Activated CD4-positive, alpha-beta T cell treated with anti-CD3 and anti-CD28 coated beads, Interleukin-2, amount 10 ng/mL, durations not matched to agents 7 days and 5 days (primary cell): ENCODE measurements at places on chromosomes 6 and 20.

GRCh38 chr6:48113130-48113529 is 2.1 kb upstream of the PTCHD4 start:
- no peak for DNase-seq

- no peak for DNase-seq
Measured at GRCh38 chr6:168303982-168304751, 15.4 kb downstream of the DACT2 start.

DNA sequence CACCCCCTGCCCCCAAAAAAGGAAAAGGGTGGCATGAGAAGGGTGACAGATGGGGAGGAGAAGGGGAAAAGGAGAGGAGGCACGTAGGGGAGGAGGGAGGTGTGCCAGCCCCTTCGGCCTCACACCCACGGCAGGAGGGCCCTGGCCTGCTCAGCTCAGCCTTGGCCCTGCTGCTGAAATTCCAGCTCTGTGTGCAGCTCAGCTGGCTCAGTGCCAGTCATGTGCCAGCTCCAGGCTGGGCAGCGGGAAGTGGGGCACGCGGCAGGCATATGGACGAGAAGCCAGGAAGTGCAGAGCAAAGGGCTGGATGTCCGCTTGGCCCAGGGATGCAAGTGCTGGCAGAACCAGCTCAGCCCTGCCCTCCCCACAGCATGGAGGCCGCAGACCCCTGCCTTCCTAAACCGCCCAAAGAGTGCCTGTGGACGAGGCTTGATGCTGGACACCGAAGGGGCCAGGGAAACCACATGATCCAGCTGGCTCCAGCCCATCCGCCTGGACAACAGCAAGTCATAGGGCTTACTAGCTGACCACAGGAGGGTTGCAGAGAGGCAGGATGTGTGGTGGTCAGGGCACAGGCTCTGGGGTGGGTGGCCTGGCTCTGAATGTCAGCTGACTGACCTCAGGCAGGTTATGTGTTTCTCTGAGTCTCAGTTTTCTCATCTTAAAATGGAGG is 60.2 kb downstream of the NOL4L start:
- DNase-seq, result no peak

- DNase-seq, result no peak
Measured at GRCh38 chr6:65700561-65700960, 6.5 kb downstream of the EYS start.

DNA sequence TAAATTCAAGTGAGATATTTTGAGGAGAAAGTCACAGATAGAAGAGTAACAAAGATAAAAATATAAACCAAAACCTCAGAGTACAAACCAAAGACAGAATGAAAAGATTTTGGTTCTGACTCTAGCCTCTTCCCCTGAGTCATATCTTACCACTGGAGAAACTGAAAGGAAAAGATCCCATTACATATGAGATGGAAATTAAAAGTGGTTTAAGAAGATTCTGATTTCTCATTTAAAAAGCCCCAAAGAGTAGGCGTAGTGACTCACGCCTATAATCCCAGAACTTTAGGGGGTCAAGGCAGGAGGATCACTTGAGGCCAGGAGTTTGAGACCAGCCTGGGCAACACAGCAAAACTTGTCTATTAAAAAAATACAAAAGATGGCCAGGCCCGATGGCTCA is 30.6 kb downstream of the SPINT4 start:
- no peak for DNase-seq

- no peak for DNase-seq
Measured at GRCh38 chr6:40882323-40882997, 156.6 kb downstream of the UNC5CL start.

DNA sequence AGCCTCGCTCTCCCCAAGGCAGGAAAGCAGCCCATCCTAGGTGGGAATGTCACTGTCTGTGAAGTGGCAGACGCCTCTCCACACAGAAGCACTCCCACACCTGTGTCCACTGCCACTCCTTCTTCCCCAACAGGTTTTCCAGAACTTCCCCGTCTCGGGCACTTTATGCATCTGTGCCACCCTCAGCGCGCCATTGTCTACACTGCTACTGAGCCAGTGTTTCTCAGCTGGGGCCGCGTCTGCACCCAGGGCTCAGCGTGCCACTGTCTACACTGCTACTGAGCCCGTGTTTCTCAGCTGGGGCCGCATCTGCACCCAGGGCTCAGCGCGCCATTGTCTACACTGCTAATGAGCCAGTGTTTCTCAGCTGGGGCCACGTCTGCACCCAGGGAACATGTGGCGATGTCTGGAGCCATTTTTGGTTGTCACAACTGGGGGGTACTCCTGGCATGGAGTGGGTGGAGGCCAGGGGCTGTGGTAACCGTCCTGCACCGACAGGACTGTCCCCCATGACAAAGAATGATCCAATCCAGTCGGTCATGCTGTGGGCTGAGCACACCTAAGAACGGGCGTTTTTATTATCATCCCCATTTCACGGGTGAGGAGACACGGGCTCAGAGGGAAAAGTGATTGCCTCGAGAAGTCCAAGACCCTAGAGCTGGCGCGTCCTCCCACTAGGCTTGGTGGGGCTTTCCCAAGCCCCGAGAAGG is 41.7 kb upstream of the ZBP1 start:
- DNase-seq, result no peak

DNA sequence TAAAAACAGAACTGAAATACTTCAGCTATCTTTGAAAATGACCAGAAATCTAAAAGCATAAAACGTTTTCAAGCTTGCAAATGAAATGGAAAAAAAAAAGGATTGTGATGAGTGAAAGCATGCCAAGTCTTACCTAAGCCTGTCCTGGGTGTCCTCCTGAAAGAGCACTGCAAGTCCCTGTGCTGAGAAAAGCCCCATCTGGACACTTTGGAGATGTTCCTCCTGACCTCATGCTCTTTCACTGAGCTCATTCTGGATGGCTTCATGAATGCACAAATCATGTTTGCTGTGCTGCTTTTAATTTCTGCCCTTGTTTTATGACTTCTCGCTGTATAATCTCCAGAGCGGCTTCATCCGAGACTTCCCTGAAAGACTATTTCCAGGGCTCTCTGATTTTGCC is 136.0 kb downstream of the SOD2 start:
- no peak for DNase-seq

GRCh38 chr6:155473741-155474140 is 18.1 kb upstream of the NOX3 start:
- no peak for DNase-seq

DNA sequence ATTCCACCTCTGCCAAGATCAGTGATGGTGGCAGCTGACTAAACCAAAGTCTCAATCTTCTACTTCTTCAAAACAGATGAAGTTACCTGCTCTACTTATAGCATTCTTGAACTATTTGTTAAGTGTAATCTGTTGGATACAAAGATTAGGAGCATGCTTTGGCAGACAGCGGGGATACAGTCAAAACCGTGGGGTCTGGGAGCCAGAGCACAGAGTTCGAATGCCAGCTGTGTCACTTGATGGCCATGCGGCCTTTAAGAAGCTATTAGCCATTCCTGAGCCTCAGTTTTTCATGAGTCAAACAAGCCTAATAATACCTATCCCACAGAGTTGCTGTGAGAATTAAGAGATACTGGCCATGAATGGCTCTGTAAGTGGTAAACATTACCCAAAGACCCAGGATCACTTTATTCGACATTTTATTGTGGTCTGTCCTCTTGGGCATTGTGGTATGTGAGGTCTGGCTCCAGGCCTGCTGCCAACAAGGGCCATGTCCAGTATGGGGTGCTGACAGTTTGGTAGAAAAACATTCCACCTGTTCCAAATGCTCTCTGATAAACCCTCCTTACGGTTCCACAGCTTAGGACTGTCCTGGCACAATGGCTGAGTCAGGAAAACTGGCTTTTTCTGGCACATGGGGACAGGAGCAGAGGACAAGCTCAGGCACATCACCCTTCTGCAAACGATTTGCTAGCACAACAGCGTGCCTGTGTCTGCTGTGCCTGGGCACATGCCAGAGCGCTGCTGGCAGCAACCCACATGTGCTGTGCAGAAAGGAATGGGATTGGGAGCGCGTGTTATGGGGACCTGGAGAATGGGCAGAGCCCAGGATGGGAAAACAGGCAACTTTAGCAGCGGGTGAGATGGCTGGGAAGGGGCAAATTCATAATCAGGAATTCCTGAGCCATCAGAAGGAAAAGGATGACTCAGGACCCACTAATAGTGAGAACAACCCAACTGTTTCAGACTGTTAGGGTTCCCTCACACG is 15.7 kb upstream of the FAM83C start:
- no peak for DNase-seq

DNA sequence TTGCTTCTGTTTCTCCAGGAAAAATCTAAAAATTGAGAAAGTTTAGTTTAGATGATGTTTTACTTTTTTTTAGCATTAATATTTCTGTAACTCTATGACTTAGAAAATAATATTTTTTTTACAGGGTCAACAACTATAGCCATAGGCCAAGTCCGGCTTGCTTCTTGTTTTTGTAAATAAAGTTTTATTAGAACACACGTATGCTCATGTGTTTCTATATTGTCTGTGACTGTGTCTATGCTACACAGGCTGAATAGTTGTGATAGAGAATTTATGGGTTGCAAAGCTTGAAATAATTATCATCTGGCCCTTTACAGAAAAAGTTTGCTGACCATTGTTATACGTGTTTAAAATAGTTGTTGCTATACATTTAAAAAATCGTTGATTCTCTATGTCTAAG is 399.2 kb downstream of the EPM2A start:
- DNase-seq, result no peak

- no peak for DNase-seq
Measured at GRCh38 chr6:144637541-144637940, 352.4 kb downstream of the UTRN start.

DNA sequence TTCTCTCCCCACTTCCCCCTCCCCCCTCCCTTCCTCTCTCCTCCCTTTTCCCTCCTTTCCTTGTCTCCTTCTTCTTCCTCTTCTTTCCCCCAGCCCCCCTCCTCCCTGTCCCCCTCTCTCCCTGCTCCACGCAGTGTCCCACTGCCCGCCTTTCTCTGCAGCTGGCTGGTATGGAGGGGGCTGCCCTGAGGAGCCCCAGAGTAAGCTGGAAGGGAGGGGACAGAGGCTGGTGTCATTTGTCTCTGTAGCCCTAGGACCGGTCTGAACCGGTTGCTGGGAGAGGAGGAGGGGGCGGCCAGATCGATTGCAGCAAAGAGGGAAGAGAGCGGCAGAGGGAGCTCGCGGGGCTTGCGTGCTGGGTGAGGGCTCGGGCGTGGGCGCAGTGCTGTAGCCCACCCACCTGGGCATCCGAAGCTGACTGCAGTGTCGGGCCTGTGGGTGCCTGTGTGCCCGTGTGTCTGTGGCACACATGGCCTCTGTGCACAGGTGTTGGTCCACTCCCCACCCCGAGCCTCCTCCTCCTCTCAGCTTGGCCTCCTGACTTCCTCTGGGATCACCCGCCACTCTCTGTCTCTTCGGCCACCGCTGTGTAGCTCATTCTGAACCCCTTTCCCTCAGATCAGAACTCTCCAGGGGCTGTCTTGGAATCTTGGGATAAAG is 50.6 kb downstream of the SRC start:
- no peak for DNase-seq

- no peak for DNase-seq
Measured at GRCh38 chr20:12989586-12990115, 19.1 kb upstream of the SPTLC3 start.

DNA sequence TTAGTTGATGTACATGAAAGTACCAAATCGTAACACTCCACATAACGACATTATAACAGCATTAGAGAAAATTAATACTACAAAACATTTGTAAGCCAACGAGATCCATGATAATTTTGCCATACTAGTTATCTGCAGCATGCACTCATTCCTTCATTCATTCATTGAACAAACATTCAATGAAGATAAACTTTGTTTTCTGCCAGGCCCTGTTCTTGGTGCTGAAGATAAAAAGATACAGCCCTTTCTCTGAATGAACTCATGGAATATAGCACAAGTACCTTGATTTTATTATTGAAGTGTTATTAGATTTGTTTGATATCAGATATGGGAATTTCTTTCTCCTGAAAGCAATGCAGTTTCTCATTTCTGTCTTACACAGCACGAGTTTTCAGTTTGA is 524.0 kb downstream of the TFAP2A start:
- no peak for DNase-seq

DNA sequence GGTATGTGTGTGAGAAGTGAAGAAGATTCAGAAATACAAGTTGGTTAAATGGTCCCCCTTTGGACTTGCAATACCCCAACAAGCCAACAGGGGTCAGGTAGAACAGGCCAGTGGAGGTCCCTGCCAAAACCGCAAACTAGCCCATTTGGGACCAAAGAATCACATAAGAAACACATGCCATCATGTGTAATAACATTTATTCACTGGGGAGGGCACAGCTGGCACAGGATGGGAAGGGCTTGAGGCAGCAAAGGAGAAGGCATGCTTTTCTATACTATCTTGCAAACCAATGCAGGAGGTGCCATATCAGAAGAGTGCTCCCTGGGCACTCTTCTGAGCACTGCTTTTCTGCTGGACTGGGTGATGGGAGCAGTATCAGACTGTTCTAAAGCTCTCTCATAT is 116.1 kb upstream of the TRAF3IP2 start:
- DNase-seq, result peak; percentile 46

DNA sequence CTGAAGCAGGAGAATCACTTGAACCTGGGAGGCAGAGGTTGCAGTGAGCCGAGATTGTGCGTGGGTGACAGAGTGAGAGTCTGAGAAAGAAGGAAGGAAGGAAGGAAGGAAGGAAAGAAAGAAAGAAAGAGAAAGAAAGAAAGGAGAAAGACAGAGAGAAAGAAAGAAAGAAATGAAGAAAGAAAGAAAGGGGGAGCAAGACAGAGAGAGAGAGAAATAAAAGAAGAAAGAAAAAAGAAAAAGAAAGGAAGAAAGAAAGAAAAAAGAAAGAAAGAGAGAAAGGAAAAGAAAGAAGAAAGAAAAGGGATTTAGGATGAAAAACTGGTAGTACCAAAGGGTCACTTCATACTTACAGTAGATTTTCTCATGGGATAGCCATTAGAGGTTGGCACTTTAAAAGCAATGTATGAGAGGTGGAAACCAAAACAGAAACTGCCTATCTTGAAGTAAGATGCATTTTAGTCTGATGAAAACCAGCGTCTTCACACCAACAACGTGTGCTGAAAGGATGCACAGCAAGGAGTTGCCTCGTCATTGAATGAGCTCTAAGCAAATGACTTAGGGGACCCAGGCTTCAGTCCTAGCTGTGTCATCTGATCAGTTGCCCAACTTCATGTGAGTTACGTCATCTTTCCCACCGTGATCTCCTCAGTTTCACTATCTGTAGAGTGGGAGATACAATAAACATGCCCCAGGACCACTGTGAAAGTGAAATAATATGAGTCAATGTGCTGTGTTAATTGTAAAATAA is 133.9 kb upstream of the NEDD9 start:
- DNase-seq, result peak; percentile 55

DNA sequence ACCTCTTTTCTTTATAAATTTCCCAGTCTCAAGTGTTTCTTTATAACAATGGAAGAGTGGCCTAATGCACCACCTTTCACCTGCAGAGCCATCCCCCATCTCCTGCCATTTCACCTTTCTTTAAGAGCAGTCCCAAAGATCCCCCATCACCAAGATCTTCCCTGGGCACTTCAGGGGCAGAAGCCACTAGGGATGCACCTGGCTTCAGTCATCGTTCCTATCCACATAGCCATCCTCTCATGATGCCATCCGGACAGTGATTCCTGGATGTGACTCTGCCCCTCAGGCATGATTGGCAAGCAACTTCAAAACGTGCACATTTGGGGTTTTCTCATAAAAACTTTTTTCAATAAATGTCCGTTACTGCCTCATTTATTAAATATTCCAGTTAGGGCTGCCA is 225.9 kb downstream of the TBXT start:
- no peak for DNase-seq
